ENCODE measurements at places on chromosomes 11 and 22. TPM values are rescaled to one million over a fixed set of nuclear protein-coding genes. Genes with fewer than 3 reads are reported as not detected.
A peak's percentile ranks its signal among the peaks of the same experiment; 100 is the strongest.

GRCh38 chr22:38266120-38266519, 6.7 kb downstream of the TMEM184B start:
- no peak overlapping the region for H3K4me3 ChIP-seq
- H3K4me1 ChIP-seq, result peaks cover 94% of the 10 kb centered on the region
- no peaks in the 10 kb centered on the region for H3K27me3 ChIP-seq
- peaks cover 9% of the 10 kb centered on the region for H3K36me3 ChIP-seq

DNA sequence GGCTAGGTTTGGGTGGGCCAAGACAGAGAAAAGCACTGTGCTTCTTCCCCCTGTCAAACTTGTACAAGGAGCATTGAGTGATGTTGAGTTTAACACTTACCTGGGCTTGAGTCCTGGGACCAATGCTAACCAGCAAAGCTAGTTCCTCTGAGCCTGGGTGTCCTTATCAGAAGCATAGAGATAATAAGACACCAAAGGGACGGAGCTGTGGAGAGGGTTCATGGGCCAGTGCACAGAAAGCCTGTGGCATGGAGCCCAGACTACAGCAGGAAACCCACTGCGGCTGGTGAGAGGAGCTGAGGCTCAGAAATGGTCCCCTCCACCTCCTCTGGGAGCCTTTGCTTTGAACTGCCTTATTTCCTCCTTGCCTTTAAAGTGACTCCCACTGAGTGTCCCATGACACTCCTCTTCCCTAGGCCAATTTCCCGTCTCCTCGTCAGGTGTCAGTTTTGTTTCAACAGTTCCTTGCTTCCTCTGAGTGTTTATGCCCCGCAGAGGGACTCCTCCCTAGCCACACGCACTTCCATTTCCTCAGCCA, 9.4 kb downstream of the SLCO2B1 start:
- DNase-seq, result no peak
- peaks cover 61% of the 10 kb centered on the region for H3K4me1 ChIP-seq
- peak overlapping the region; percentile 84 for H3K27ac ChIP-seq
- H3K36me3 ChIP-seq, result no peaks in the 10 kb centered on the region
- no peaks in the 10 kb centered on the region for H3K27me3 ChIP-seq
- no peak overlapping the region for H3K4me3 ChIP-seq

GRCh38 chr11:71094296-71095077, 157.9 kb downstream of the SHANK2 start:
- no peak for DNase-seq
- no peaks in the 10 kb centered on the region for H3K4me1 ChIP-seq
- no peaks in the 10 kb centered on the region for H3K36me3 ChIP-seq
- H3K27ac ChIP-seq, result no peak overlapping the region

GRCh38 chr11:44563711-44564110, 1.8 kb upstream of the CD82 start:
- peaks cover 31% of the 10 kb centered on the region for H3K4me1 ChIP-seq
- DNase-seq, result no peak
- H3K27ac ChIP-seq, result peak overlapping the region; percentile 98
- no peaks in the 10 kb centered on the region for H3K27me3 ChIP-seq
- H3K36me3 ChIP-seq, result no peaks in the 10 kb centered on the region

- no peak for DNase-seq
- no peak overlapping the region for H3K4me3 ChIP-seq
- H3K27ac ChIP-seq, result no peak overlapping the region
- H3K4me1 ChIP-seq, result no peaks in the 10 kb centered on the region
These were observed 444.4 kb downstream of the BUD13 start for GRCh38 chr11:116328391-116328790.

DNA sequence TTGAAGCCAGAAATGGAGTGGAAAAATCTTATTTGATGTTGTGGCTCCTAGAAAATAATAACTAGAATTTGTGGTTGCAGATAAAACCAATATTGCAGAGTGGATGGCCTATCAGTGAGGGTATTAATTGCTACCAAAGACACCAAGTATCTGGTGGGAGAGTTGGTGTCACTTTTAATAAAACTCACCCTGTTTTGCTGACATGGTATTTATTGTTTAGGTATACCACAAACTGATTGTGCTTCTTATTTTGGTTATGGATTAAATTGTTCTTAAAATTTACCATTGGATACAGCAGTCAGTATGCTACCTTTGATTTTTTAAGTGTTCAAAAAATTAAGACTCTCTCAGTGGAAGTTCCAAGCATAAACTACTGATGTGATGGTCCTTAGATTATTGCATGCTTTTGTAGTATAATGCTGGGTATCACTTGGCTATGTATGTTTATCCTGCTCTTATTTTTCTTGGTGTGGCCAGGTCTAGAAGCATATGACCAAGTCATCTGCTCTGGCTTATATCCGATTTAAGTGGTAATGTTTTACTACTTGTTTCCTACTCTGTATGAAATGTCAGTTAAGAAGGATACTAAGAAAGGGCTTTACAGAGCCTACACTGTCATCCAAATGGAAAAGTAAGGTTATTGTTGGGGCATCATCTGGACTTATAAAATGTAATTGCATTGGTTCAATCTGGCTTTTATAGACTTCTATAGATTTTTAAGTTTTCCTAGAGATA, 101.6 kb downstream of the ARHGAP42 start:
- no peak overlapping the region for H3K4me3 ChIP-seq
- no peak overlapping the region for H3K27ac ChIP-seq
- peaks cover 51% of the 10 kb centered on the region for H3K4me1 ChIP-seq
- DNase-seq, result no peak
- H3K27me3 ChIP-seq, result no peaks in the 10 kb centered on the region

- no peak for DNase-seq
- no peaks in the 10 kb centered on the region for H3K36me3 ChIP-seq
- H3K4me1 ChIP-seq, result peaks cover 24% of the 10 kb centered on the region
- no peaks in the 10 kb centered on the region for H3K27me3 ChIP-seq
These were observed 14.0 kb upstream of the TUB start for GRCh38 chr11:8066911-8067455.

DNA sequence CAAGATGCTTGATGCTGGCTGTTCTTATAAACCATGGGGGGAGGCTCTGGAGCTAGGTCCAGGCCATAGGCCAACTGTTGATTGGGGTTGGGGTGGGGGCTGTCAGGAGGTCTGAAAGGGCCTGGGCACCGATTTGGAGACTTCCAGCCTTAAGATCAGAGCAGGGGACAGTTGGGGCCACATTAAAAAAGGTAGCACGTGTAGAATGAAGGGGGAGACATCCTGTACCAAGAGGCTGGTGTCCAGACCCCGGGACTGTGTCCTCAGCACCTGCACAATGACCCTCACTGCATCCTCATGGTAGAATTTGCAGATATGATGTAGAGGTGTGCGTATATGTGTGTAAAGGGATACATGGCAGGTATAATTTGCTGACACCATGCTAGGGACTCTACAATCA, 12.4 kb upstream of the TBX1 start:
- H3K4me1 ChIP-seq, result peaks cover 21% of the 10 kb centered on the region
- no peaks in the 10 kb centered on the region for H3K36me3 ChIP-seq
- no peak overlapping the region for H3K4me3 ChIP-seq
- H3K27ac ChIP-seq, result no peak overlapping the region

- no peak overlapping the region for H3K4me3 ChIP-seq
- DNase-seq, result no peak
- H3K36me3 ChIP-seq, result no peaks in the 10 kb centered on the region
- peaks cover 14% of the 10 kb centered on the region for H3K4me1 ChIP-seq
These were observed 2.8 kb downstream of the CORO1B start for GRCh38 chr11:67440229-67441097.

- DNase-seq, result no peak
- no peaks in the 10 kb centered on the region for H3K27me3 ChIP-seq
- H3K4me3 ChIP-seq, result peak overlapping the region; percentile 53
- H3K36me3 ChIP-seq, result no peaks in the 10 kb centered on the region
- H3K27ac ChIP-seq, result peak overlapping the region; percentile 59
These were observed 661 bp upstream of the OLFML1 start for GRCh38 chr11:7484645-7485044.

- no peaks in the 10 kb centered on the region for H3K27me3 ChIP-seq
- H3K36me3 ChIP-seq, result no peaks in the 10 kb centered on the region
- no peak overlapping the region for H3K4me3 ChIP-seq
- H3K4me1 ChIP-seq, result no peaks in the 10 kb centered on the region
- no peak overlapping the region for H3K27ac ChIP-seq
These were observed 144.1 kb downstream of the BBOX1 start for GRCh38 chr11:27184458-27185312.

DNA sequence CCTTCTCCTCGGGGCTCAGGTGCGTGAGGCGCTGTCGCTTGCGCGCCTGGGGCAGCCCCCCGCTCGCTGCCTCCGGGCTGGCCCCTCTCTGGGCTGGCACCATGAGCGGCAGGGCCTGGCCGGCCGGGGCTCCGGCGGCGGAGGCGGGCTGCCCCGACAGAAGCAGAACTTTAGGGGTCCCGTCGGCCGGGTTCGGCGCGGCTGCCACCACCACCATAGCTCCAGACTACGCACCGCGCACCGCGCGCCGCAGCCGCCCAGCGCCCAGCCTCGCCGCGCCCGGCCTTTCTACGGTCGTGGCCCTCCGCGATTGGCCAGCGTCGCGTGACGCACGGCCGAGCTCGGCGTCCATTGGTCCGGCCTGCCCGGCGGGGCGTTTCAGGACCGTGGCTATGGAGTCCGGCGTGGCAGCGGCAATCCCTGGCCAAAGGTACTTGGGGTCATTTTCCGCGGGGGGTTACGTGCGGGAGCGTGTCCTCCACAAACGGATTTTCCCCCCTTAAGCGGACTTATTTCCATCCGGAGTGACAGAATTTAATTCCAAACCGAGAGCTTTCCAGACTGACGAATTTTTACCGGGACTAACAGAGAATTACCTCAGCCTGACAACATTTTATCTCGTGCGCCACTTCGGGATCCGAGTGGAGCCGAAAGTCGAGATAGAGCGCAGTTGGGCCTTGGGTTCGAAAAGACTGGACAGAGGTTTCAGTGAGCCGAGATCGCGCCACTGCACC, at the start of gene XBP1:
Gene XBP1 (minus strand): TSS at position 262 of the 734 bp plus-strand sequence.
- H3K36me3 ChIP-seq, result peaks cover 18% of the 10 kb centered on the region
- peaks cover 62% of the 10 kb centered on the region for H3K4me1 ChIP-seq
- H3K27ac ChIP-seq, result peak within 1 kb of the TSS; percentile 99
- no peaks in the 10 kb centered on the region for H3K27me3 ChIP-seq

DNA sequence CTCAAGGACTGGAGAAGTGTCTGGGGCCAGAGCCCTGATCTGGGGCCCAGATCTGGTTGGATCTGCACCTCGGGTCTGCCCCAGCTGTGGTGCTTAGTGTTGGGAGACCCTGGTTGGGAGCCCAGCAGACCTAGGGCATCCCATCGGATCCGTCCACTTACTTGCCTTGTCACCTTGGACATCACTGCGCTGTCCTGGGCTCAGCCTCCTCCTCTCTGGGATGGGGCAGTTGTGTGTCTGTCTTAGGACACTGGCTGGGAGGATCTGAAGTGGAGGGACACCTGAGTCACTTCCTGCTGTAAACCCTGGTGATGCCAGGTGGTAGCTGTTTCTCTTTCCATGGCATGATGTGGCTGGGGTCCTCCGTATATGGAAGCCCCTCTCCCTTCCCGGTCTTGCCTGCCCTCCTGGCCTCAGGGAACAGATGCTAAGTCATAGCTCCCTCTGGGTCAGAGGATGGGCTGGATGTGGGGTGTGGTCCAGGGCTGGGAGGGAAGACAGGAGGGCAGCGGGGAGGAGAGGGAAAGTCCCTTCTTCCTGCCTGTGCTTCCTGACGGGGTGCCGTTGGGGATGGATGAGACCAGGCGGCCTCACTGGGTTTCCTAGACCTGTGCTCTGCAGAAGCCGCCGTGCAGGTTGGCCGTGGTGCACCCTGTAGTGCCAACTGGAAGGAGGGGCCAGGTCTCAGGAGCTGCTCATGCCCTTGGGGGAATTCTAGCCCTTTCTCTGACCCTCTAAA, 12.1 kb upstream of the OMP start:
- DNase-seq, result no peak
- no peaks in the 10 kb centered on the region for H3K27me3 ChIP-seq
- no peaks in the 10 kb centered on the region for H3K4me1 ChIP-seq

DNA sequence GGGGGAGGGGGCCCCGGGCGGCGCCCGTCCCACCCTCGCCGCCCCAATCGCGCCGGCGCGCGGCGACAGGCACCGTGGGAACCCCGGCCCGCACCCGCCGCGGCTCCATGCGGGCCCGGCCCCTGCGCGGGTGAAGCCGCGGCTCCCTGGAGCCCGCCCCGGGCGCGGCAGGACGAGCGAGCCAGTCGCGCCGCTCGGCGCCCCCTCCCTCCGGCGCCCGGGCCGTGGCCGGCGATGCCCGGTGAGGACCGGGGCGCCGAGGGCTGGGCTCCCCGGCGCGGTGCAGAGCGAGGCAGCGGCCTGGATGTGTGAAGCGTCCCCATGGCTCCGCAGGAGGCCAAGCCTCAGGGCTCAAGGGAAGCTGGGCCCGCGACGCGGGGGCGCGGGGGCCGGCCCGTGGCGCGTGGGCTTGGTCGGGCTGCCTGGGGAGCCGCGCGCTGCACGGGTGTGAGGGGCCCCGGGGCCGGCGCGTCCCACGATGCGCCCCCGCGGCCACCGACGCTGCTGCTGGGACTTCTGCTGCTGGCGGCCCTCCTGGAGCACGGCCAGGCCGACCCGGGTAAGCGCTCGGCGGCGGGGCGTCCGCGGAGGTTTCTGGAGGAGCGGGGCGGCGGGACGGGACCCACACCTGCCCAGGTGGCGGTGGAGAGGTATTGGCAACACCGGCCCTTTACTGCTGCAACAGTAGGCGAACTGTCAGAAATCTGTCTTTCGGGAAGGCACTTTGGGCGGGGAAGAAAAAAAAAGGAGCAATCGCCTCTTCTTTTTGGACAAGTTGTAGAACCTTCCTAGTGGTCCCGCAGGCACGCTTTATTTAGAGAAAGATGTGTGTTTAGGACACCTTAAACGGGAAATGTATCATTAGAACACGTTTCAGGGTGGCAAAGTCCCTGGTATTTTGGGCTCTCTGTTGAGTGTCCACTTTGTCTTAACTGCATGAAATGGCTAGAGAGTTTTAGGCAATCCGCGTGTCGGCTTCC, 119.4 kb downstream of the HIPK3 start:
- H3K4me3 ChIP-seq, result peak overlapping the region; percentile 44
- DNase-seq, result no peak
- H3K27me3 ChIP-seq, result peaks cover 62% of the 10 kb centered on the region

DNA sequence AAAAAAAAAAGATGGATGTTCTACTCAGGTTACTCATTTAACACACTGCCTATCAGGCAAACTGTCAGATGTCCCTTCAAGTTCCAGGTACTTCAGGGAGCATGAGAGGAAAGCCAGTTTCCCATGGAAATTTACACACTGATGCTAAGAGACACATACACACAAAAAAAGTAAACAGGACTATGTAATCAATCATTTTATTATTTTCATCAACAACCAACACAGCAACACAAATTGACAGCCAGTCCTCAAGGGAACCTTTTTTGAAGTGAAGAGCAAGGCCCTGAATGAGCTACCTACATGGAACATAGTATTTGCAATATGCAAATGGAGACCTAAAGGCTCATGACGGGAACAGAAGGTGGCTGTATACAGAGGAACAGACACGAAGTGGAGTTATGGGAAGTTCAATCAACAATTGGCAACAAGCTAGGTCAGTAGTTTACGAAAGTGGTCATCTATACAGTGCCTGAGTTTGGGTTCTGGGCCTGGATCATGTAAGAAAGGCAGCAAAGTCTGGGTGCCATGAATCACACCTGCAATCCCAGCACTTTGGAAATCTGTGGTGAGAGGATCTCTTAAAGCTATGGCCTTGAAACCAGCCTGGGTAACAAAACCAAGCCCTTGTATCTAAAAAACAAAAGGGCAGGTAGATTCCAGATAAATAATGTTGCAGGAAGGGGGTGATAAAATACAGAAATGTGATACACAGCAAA, 12.6 kb upstream of the WDR74 start:
- peaks cover 35% of the 10 kb centered on the region for H3K36me3 ChIP-seq
- no peaks in the 10 kb centered on the region for H3K27me3 ChIP-seq
- H3K4me1 ChIP-seq, result peaks cover 39% of the 10 kb centered on the region
- H3K27ac ChIP-seq, result no peak overlapping the region
- no peak overlapping the region for H3K4me3 ChIP-seq

Gene DTX4
- 2.3 TPM for total RNA-seq

Gene APOA1
- 86.2 TPM for total RNA-seq

Gene RABL2B
- 9.2 TPM for total RNA-seq

Gene MYEOV
- total RNA-seq, result not detected

Gene MCAT
- total RNA-seq, result 14.5 TPM

Gene MCAM
- total RNA-seq, result 96.2 TPM

Gene OR51B4
- not detected for total RNA-seq

Gene APOBEC3H
- not detected for total RNA-seq

Gene ANKK1
- total RNA-seq, result not detected

Gene TMEM121B
- total RNA-seq, result 1.9 TPM
